ENCODE measurements at places on chromosomes 16 and 17.

DNA sequence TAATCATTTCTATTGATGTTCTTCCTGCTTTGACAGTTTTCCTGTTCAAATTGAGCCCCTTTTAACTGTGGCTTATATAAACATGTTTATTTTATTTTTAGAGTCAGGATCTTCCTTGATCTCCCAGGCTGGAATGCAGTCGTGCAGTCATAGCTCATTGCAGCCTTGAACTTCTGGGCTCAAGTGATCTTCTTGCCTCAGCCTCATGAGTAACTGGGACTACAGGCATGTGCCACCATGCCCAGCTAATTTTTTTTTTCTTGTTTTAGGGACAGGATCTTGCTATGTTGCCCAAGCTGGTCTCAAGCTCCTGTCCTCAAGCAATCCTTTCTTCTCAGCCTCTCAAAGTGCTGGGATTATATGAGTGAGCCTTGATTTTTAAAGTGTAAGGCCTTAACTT, 14.7 kb downstream of the PHKB start:
- no peak for DNase-seq

GRCh38 chr16:266258-267164, 9.2 kb downstream of the RGS11 start:
- DNase-seq, result no peak

GRCh38 chr16:21103941-21104860, 46.4 kb downstream of the DNAH3 start:
- peak; percentile 49 for DNase-seq

- DNase-seq, result no peak
These were observed 725 bp downstream of the KRTAP16-1 start for GRCh38 chr17:41308251-41308917.

- DNase-seq, result no peak
These were observed 360.3 kb upstream of the ASIC2 start for GRCh38 chr17:33653399-33653788.

GRCh38 chr16:23597003-23597756, 1.1 kb upstream of the NDUFAB1 start:
- peak; percentile 4 for DNase-seq

GRCh38 chr17:81254955-81255717, 16.0 kb downstream of the NDUFAF8 start:
- DNase-seq, result peak; percentile 78

- peak; percentile 30 for DNase-seq
These were observed 23.3 kb downstream of the STAT5B start for GRCh38 chr17:42252597-42253550.

- no peak for DNase-seq
These were observed 41.5 kb downstream of the AIPL1 start for GRCh38 chr17:6393351-6393952.

GRCh38 chr17:80845863-80846671, 145.6 kb upstream of the CHMP6 start:
- DNase-seq, result no peak

- DNase-seq, result no peak
These were observed 23.5 kb upstream of the RFFL start for GRCh38 chr17:35086931-35087573.

- no peak for DNase-seq
These were observed 2.0 kb downstream of the RBBP6 start for GRCh38 chr16:24541233-24541933.

- no peak for DNase-seq
These were observed 19.7 kb downstream of the METRNL start for GRCh38 chr17:83099086-83099555.

GRCh38 chr17:2084036-2084765, 29.3 kb downstream of the HIC1 start:
- peak; percentile 62 for DNase-seq

DNA sequence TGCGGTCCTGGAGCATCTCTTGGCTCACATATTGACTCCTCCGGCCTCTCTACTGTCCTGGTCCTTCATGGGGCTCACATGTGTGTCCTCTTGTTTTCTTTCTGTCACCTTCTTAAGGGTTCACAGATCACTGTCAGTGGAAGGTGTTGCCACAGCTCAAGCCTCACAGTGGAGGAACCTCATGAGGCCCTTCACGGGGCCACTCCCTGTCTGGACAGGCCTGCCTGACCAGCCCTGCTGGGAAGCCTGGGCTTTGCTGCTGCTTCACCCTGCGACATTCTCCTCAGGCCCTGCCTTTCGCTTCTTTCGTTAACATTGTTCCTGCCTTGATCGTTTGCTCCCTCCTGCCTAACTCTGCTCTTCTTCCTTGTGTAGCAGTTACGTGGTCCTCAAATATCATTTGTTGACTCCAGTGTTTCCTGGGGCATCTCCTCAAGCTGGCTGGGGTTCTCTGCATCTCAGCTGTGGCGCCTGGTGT, 55.9 kb downstream of the WDR45B start:
- no peak for DNase-seq

GRCh38 chr16:81283044-81283443, 31.7 kb upstream of the GAN start:
- no peak for DNase-seq

GRCh38 chr16:410516-411178, 9.0 kb downstream of the DECR2 start:
- no peak for DNase-seq

- no peak for DNase-seq
These were observed 131.9 kb upstream of the ZFHX3 start for GRCh38 chr16:73179705-73180331.

DNA sequence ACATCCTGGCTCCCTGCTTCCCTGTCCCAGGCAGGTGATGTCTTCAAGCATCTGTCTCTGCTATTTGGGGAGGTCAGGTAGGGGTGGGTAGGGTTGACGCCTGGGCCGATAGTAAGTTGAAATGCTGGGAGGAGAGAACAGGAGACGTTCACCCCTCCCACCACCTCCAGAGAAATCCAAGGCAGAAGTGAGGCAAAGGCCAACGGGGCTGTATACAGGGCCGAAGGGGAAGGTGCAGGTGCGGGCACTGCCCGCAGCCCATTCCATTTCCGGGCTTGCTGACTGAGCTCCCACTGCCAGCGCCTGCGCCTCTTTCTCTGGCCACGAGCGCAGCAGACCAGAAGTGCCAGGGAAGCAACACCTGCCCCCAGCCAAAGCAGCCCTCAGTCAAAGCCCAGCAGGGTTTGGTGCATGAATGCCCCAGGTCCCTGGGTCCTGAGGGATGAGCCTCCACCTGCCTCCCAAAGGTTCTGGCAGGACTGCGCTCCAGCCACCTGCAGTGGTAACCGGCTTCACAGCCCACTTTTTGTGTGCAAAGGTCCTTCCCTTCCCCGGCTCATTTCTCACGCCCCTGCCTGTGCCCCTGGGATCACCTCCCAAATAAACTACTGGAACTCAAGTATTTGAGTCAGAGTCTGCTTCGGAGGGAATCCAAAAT, 127.6 kb upstream of the TNRC6C start:
- no peak for DNase-seq

DNA sequence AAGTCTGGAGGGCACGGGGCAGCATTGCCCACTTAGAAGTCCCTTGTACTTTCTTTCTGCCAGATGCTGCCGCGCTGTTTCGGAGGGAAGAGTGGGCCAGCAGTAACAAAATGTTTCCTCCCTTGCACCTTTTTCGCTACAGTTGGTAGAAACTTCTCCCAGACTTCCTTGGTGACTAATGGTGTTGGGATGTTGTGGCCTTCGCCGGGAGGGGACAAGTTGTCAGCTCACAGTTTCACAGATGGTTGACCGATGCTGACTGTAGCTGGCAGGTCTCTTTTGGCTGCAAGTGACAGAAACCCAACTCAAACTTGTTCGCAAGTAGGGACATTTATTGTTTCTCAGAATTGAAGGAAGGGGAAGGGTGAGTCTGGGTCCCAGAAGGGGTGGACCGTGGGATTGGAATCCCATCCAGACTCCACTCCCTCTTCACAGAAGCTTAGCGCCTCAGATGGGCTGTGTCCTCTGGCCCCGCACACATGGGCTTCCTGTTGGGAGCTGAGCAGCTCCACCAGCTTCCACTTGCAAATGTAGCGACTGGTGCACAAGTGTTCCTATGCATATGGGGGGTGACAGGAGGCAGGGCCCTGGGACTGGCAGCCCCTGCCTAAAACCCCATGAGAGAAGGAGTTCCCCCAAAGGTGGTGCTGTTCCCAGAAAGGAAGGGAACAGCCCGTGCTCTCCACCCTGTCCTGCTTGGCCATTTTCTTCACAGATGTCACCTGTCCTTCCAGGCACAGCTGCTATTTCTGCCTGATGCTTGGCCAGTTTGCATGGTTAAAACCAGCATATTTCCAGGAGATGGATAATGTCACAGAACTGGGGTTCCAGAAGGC, 30.9 kb upstream of the RPRML start:
- DNase-seq, result no peak

DNA sequence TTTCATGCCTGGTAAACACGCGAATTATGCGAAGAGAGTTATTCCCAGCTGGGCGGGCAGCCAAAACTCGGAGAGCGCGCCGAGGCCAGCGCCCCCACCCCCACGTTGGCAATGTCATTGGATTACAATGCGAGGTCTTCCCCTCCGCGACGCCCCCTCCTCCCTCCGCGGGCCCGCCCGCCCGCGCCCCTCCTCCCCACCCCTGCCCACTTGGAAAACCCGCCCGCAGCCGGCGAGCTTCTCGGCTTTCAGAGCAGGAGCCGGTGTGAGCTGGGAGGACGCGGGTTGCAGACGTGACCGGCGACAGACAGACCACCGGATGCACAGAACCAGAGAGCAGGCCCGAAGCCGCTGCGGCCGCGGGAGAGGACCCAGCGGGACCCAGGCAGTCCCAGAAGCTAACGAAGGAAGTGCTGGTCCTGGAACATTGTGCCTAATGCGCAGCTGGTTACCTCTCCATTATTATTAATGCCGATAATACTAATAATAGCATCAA, 4.0 kb downstream of the NOG start:
- no peak for DNase-seq

DNA sequence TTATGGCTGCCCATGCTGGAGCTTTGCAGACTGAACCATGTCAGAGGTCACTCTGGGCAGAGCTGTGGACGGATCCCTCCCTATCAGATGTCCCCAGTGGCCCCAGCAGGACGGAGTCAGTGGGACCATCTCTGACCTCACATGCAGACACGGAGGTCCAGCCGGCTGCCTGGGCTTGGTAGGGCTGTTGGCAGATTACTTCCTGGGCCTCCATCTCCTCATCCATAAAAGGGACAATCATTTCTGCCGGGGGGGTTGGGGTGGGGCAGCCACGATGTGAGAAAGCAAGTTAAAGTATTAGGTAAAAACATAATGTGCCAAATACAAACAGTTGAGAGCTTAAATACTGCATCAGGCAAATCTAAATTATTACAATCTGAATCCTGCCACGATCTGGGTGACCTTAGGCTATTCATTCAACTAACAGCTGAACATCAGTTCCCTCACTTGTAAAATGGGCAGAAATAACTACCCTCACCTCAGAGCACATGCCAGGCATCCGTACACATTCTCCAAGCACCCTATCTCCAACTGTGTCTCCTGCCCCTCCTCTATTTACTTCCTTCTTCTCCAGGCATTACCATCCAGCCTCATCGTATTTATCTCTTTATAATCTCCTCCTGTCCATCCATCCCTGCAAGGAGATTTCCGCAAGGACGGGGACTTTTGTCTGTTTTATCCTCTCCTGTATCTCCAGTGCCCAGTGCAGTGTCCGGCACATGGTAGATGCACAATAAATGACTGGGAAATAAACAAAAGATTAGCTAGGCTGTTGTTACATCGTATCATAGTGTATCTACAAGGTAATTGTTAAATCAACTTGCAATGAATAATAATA, 192.3 kb upstream of the FOXF1 start:
- DNase-seq, result no peak
